Tibial artery (tissue), 4 donors: ENCODE measurements at places on chromosomes 6 and 20.

DNA sequence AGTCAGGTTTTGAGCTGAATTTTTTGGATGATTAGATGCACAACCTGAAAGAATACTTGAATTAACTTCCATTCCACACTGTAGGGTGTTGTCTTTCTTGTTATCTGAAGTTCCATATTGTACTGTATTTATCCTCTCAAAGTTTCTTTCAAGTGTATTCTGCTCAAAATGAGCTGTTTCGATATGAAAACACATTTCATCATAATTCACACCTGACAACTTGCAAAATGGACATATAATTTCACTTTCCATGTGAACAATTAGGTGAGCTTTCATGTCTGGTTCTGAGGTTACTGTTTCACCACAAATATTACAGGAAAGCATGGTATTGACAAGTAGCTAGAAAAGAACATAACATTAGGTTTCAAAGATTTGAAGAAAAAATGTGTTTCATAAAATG is 1.7 kb downstream of the ZUP1 start:
- no peak overlapping the region for H3K27ac ChIP-seq
- peaks cover 37% of the 10 kb centered on the region for H3K4me1 ChIP-seq
- H3K4me3 ChIP-seq = no peak overlapping the region
- H3K36me3 ChIP-seq = no peaks in the 10 kb centered on the region
- no peak for DNase-seq
- H3K27me3 ChIP-seq = no peaks in the 10 kb centered on the region

GRCh38 chr6:159462431-159462830 is 230.6 kb downstream of the SOD2 start:
- no peaks in the 10 kb centered on the region for H3K36me3 ChIP-seq
- H3K4me1 ChIP-seq = no peaks in the 10 kb centered on the region
- no peak for DNase-seq
- no peak overlapping the region for H3K27ac ChIP-seq
- H3K4me3 ChIP-seq = no peak overlapping the region
- no peaks in the 10 kb centered on the region for H3K27me3 ChIP-seq

- H3K27me3 ChIP-seq = peaks cover 16% of the 10 kb centered on the region
- H3K4me1 ChIP-seq = no peaks in the 10 kb centered on the region
- H3K27ac ChIP-seq = no peak overlapping the region
- no peak overlapping the region for H3K4me3 ChIP-seq
Measured at GRCh38 chr6:166406197-166406596, 23.5 kb upstream of the MPC1 start.

- DNase-seq = no peak
- no peak overlapping the region for H3K4me3 ChIP-seq
- no peaks in the 10 kb centered on the region for H3K4me1 ChIP-seq
Measured at GRCh38 chr20:22775256-22775655, 190.9 kb upstream of the FOXA2 start.

GRCh38 chr20:20480689-20481088 is 112.8 kb downstream of the INSM1 start:
- H3K4me1 ChIP-seq = no peaks in the 10 kb centered on the region
- no peak for DNase-seq
- no peak overlapping the region for H3K27ac ChIP-seq
- H3K27me3 ChIP-seq = no peaks in the 10 kb centered on the region

- no peaks in the 10 kb centered on the region for H3K27me3 ChIP-seq
- no peak for DNase-seq
- no peak overlapping the region for H3K4me3 ChIP-seq
- H3K4me1 ChIP-seq = no peaks in the 10 kb centered on the region
Measured at GRCh38 chr6:165274611-165275010, 34.8 kb downstream of the C6orf118 start.

GRCh38 chr20:49824206-49824605 is 11.6 kb downstream of the SLC9A8 start:
- H3K27ac ChIP-seq = no peak overlapping the region
- H3K4me3 ChIP-seq = no peak overlapping the region
- H3K27me3 ChIP-seq = no peaks in the 10 kb centered on the region
- H3K4me1 ChIP-seq = no peaks in the 10 kb centered on the region

DNA sequence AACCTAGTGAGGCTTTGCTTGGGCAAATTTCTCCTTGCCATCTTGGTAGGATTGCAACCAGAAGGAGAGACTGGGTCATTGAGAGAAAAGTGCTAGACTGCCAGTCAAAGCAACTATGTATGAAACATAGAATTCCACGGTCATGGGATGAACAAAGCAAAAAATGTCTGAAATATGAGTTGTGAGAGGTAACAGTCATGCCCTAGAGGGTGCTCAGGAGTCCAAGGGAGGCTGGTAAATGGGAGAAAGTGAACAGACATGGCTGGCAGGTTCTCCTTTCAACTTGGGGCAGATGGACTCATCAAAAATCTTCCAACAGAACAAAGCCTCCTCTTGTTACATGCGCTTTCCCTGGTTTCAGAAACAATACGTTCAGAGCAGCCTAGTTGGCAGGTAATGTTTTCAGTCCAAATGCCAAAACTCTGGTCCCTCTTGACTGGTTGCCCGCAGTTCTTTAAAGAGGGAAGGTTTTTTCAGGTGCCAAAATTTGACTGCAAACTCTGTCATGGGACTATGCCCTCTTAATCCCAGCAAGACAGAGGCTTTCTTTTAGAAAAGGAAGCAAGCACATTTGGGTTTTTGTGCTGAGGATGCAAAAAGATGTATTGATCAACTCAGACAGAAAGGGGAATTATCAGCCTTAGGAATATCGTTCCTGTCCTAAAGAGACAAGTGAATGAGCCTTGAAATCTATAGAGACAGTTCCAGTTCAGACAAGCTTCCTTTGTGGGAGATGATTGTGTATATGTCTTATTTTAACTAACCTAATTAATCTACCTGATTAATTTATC is 68.5 kb upstream of the SASH1 start:
- no peaks in the 10 kb centered on the region for H3K27me3 ChIP-seq
- no peak overlapping the region for H3K4me3 ChIP-seq
- H3K36me3 ChIP-seq = no peaks in the 10 kb centered on the region
- no peak for DNase-seq
- H3K27ac ChIP-seq = no peak overlapping the region
- no peaks in the 10 kb centered on the region for H3K4me1 ChIP-seq

DNA sequence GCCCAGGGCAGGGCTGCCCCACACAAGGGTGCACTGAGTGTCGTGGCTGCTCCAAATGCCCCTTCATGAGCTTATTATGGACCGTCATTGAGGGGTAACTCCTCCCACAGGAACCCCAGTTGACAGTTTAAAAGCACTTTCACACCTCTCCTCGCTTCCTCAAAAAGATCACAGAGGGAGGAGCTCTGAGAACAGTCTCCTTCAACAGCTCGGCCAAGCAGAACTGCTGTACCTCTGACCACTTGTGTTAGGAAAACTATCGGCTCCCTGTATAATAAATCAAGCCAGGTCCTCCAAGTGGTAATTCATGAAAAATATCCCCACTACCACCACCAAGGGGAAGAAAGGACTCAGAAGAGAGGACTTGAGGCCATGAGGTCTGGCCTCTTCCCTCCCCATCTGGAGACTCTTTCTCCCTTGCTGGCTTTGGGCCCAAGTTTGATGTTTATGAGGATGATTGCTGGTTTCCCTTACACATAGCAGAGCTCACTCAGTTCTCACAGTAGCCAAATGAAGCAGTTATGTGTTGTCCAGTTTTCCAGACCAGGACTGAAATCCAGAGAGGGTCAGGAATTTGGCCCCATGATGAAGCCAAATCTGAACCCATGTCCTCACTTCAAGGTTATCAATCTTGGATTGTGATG is 8.7 kb downstream of the SNX21 start:
- H3K27me3 ChIP-seq = no peaks in the 10 kb centered on the region
- H3K4me3 ChIP-seq = no peak overlapping the region
- peak overlapping the region; percentile 44 for H3K27ac ChIP-seq
- peaks cover 50% of the 10 kb centered on the region for H3K4me1 ChIP-seq
- peaks cover 75% of the 10 kb centered on the region for H3K36me3 ChIP-seq
- no peak for DNase-seq

DNA sequence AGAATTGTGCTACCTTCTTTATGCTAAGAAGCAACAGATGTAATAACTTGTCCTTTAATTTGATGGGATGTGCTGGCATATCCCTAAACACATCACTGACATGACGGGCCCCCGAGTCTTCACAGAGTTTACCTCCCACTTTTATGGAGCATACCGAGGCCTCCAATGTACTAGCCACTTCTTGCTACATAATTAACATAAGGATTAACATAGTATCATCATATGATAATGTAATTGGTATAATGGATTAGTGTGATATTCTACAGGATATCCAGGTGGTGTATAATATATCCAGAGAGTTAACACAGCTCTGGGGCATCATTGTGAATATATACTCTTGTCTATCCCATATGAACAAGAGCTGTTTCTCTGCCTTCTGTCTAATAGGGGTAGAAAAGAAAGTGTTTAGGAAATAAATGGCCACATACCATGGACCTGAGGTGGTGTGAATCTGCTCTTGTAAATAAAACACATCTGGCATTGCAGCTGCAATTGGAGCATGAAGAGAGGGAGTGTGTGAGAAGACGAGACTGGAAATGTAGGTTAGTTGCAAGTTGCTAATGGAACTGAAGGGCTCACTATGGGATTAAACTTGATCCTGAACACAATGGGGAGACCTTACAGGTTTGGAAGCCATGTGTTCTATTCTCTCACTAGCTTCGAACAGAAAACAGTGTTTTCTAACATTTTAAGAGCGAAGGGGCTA is 102.3 kb downstream of the IYD start:
- H3K4me3 ChIP-seq = no peak overlapping the region
- H3K4me1 ChIP-seq = no peaks in the 10 kb centered on the region
- H3K27ac ChIP-seq = no peak overlapping the region
- no peak for DNase-seq
- no peaks in the 10 kb centered on the region for H3K36me3 ChIP-seq
- no peaks in the 10 kb centered on the region for H3K27me3 ChIP-seq

- no peak overlapping the region for H3K27ac ChIP-seq
- no peak overlapping the region for H3K4me3 ChIP-seq
- H3K36me3 ChIP-seq = no peaks in the 10 kb centered on the region
- no peak for DNase-seq
Measured at GRCh38 chr6:159071843-159072769, 27.3 kb upstream of the TAGAP start.

DNA sequence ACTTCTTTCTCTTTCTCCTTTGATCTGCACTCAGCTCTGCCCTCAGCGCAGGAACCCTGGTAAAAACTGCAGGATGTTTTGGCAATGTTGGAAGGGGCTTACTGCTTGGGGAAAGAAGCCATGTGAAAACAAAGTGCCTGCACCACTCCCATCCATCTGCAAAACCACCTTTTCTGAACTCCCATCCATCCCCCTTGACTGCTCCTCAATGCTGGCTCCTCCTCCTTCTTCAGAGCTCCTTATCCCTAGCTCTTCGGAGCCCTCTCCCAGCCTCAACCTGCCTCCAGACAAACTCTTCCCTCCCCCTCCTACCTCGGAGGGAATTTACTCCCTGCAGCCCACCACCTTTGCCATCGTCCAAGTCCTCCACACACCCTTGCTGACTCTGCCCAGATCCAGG is 4.2 kb upstream of the ZBTB12 start:
- H3K4me3 ChIP-seq = no peak overlapping the region
- H3K27ac ChIP-seq = no peak overlapping the region

DNA sequence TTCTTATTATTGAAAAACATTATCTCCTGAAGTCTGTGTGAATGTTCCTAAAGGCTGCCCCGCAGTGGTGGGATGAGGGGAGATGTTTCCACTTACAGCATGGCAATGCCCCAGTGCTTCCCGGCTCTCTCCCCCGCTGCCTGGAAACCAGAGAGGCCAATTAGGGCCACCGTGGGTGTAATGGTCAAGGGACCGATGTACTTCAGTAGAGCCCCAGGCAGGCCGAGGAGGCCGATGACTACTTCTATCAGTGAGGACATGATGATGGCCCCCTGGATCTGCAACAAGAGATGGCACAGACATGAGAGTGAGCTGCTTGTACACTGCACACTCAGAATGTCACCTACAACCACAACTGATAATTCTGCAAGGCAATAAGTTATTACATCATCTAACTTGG is 117.8 kb downstream of the SLC23A2 start:
- no peak overlapping the region for H3K27ac ChIP-seq
- no peaks in the 10 kb centered on the region for H3K27me3 ChIP-seq
- DNase-seq = no peak
- H3K4me1 ChIP-seq = peaks cover 10% of the 10 kb centered on the region
- H3K36me3 ChIP-seq = peaks cover 32% of the 10 kb centered on the region

DNA sequence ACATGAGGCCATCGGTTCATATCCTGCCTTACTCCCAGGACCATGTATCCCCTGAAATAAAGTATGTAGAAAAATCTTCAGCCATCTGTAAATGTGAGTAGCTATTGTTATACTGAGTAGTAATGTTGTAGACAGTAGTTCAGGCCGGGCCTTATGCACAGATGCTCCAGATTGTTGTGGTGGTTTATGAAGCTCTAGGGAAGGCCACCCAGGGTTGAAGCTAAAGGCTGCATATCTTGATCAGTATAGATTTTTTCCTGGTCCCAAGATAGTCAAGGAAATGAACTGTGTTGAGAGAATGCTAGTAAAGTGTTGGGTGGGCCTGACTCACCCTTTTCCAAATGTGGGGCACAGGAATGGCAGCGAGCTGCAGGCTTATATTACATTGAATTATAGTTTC is 81.4 kb downstream of the FNDC1 start:
- no peaks in the 10 kb centered on the region for H3K36me3 ChIP-seq
- H3K27ac ChIP-seq = no peak overlapping the region
- H3K4me3 ChIP-seq = no peak overlapping the region
- H3K27me3 ChIP-seq = no peaks in the 10 kb centered on the region
- no peak for DNase-seq

GRCh38 chr20:1567392-1568162 is 10.1 kb upstream of the SIRPD start:
- H3K4me1 ChIP-seq = no peaks in the 10 kb centered on the region
- H3K27ac ChIP-seq = no peak overlapping the region
- DNase-seq = no peak

DNA sequence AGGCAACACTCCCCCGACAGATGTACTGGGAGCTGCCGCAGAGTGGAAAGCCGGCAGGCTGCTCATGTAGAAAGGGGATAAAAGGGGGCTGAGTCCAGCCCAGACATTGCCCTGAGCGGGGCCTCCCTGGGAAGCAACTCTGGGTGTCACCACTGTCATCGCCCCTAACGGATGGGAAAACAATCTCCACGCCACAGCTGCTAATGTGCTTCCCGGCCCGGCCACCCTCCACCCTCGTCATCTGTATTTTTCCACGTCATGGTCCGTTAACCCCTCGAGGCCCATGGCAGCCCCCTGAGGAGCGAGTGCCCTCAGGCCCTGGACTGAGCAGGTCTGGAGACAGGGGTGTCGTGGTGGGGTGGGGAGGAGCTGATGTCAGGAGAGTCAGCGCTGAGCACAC is 227.4 kb downstream of the DLL1 start:
- H3K4me1 ChIP-seq = no peaks in the 10 kb centered on the region
- no peak overlapping the region for H3K4me3 ChIP-seq
- no peak overlapping the region for H3K27ac ChIP-seq
- peak; percentile 12 for DNase-seq
